Tibial artery (tissue), 4 donors: ENCODE measurements at places on chromosomes 11 and 22.
A peak's percentile ranks its signal among the peaks of the same experiment; 100 is the strongest.

GRCh38 chr11:44767421-44767820 is 40.7 kb downstream of the TSPAN18 start:
- no peak for DNase-seq

- no peak for DNase-seq
These were observed at the start of gene GALR3 for GRCh38 chr22:37823134-37823985. TSS of gene GALR3 (plus strand) at chr22:37823382. CDS start at chr22:37823407, 25 bp downstream.

- DNase-seq: peak; percentile 48
These were observed 51.1 kb downstream of the CHRDL2 start for GRCh38 chr11:74680035-74680671.

- DNase-seq: no peak
These were observed 185.5 kb downstream of the KIRREL3 start for GRCh38 chr11:126815111-126815510.

- no peak for DNase-seq
These were observed 155.1 kb downstream of the SPON1 start for GRCh38 chr11:14117632-14118031.

GRCh38 chr11:4059424-4059823 is 35.2 kb upstream of the RRM1 start:
- no peak for DNase-seq

- DNase-seq: no peak
These were observed 21.7 kb upstream of the SMCO4 start for GRCh38 chr11:93564895-93565294.
